ENCODE measurements at places on chromosomes 3 and 15. TPM values are rescaled to one million over a fixed set of nuclear protein-coding genes. Genes with fewer than 3 reads are reported as not detected.

GRCh38 chr3:17136136-17136721 lies 251.5 kb downstream of the PLCL2 start:
- no peak for DNase-seq

GRCh38 chr15:86157606-86158293 lies 78.1 kb downstream of the AGBL1 start:
- DNase-seq, result no peak

- DNase-seq, result no peak
These were observed 71.3 kb downstream of the CLSTN2 start for GRCh38 chr3:140006331-140006730.

GRCh38 chr3:157064402-157064801 lies 95.5 kb downstream of the CCNL1 start:
- no peak for DNase-seq

Gene KLHL25
- total RNA-seq, result 5.6 TPM

Gene TRANK1
- total RNA-seq, result 14.0 TPM
